Activated CD4-positive, alpha-beta T cell treated with anti-CD3 and anti-CD28 coated beads, Interleukin-2, amount 50 U/mL, for 1 hour (primary cell): ENCODE measurements at places on chromosomes 12 and 14.

- no peak for DNase-seq
Observed at GRCh38 chr14:32186248-32186647, 15.6 kb upstream of the RNU6-7 start.

- DNase-seq = no peak
Observed at GRCh38 chr14:97626088-97626487, 828.9 kb downstream of the VRK1 start.

DNA sequence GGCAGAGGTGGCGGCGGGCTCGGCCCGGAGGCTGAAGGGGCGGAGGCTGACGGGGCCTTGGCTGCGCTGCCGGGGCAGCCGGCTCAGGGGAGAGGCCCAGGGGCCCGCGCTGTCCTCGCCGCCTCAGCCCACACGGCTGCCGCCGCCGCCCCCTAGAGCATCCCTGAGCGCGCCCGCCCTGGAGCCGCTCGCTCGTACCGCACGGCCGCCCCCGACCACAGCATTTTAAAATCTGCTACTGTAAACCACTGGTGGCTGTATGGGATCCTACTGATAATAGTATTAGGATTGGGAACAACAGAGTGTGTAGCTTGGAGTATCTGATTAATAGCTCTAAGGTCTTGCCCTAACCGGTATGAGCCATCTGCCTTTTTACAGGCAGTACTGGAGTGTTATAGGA lies 22.2 kb upstream of the EDDM3A start:
- DNase-seq = no peak

DNA sequence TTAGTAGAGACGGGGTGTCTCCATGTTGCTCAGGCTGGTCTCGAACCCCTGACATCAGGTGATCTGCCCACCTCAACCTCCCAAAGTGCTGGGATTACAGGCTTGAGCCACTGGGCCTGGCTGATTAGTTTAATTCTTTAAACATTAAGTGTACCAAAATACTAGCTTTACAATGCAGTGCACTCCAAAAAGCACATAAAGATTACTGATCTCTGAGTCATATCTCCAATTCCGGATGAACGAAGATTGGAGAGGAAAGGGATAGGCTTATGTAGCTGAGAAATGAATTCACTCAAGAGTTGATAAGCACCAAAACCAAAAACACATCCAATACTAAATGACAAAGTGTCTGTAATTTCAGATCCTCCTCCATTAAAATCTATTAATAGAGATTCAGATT lies 15.1 kb downstream of the NAV3 start:
- no peak for DNase-seq

- DNase-seq = no peak
Observed at GRCh38 chr12:130423136-130423535, 85.4 kb downstream of the PIWIL1 start.

DNA sequence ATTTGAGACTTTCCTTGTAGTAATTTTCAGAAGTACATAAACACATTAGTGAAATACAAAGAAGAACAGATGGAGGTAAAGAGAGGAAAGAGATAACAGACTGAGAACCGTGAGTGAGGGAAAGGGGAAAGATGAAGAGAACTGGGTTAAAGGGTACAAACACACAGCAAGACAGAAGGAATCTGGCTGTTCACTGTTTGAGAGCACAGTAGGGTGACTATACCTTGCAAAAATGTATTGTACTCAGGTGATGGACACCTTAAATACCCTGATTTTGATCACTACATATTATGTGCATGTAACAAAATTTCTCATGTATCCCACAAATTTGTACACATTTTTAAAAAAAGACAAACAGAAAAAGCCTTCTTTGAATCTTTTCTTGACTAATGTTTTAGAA lies 2.7 kb upstream of the TRHDE start:
- no peak for DNase-seq

DNA sequence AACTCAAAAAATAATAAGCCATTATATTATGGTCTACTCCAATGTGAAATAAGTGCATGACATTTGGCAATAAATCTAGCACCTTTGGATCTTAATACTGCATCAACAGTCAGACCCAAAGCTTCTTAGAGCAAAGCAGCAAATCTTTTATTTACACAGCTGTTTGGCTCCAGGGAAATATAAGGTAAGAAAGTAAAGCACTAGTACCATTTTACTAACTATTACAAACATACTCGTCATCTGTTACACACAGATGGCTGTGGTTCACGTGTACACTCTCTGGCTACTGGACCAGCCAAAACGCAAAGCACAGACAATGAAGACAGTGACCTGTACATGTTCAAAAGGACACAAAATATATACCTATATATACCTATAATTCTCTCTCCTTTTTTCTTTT lies 2.8 kb downstream of the FGD6 start:
- no peak for DNase-seq
